ENCODE measurements at places on chromosomes 16 and 17.
A peak's percentile ranks its signal among the peaks of the same experiment; 100 is the strongest.

- DNase-seq = peak; percentile 55
These were observed 20.4 kb upstream of the SLC38A8 start for GRCh38 chr16:84062734-84063640.

- no peak for DNase-seq
These were observed 19.5 kb downstream of the C16orf90 start for GRCh38 chr16:3475604-3476375.

DNA sequence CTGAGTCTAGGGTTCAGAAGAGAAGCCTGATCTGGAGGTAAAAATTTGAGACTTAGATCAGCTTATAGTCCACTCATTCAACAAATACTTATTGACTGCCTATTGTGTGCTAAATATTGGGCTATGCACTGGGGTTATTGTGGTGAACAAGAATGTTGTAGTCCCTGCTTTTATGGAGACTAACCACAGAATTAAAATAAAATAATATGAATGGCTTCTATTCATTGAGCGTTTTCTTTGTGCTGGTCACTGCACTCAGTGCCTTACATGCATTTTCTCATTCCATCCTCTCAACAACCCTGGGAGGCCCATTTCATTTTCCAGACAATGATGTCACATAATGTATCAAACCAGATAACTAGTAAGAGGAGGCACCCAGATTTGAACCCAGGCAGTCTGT, 4.8 kb downstream of the NEK8 start:
- DNase-seq = no peak

GRCh38 chr17:69246726-69247375, 18.2 kb upstream of the ABCA10 start:
- no peak for DNase-seq

DNA sequence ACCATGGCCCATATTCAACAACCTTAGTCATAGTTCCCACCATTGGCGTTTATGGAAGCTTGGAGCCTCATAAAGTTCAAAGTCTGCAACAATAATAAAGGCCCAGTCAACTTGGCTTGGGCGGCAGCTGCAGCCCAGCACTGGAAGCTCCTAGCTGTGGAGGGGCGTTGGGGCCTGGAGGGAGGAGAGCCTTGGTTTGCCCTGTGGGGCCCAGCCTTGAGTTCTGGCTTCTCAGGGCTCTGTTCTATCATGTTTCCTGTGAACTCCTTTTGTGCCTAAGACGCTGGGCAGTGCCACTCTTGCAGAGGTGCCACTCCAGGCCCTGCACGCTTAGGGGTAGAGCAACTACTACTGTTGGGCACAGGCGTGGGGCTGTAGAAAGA, 927 bp upstream of the ENGASE start:
- no peak for DNase-seq

DNA sequence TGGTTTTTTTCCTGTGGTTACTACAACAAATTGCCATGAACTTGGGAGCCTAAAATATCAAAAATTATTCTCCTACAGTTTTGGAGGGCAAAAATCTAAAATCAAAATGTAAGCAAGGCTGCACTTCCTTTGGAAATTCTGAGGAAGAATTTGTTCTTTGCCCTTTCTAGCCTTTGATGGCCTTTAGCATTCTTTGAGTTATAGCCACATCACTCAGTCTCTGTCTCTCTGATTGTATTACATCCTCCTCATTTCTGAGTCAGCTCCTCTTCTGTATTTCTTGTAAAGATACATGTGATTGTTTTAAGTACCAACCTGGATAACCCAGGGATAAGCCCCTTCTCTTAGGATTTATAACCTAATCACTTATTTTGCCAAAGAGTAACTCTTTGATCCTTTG, 282.0 kb downstream of the BCAS3 start:
- no peak for DNase-seq

Data from stimulated activated CD4-positive, alpha-beta T cell treated with anti-CD3 and anti-CD28 coated beads, Interleukin-1b, Interleukin-23, amount 100 ng/mL, for 24 hours (primary cell).